SIG-M5 (cell line): ENCODE measurements at places on chromosomes 2 and 18.
A peak's percentile ranks its signal among the peaks of the same experiment; 100 is the strongest.

DNA sequence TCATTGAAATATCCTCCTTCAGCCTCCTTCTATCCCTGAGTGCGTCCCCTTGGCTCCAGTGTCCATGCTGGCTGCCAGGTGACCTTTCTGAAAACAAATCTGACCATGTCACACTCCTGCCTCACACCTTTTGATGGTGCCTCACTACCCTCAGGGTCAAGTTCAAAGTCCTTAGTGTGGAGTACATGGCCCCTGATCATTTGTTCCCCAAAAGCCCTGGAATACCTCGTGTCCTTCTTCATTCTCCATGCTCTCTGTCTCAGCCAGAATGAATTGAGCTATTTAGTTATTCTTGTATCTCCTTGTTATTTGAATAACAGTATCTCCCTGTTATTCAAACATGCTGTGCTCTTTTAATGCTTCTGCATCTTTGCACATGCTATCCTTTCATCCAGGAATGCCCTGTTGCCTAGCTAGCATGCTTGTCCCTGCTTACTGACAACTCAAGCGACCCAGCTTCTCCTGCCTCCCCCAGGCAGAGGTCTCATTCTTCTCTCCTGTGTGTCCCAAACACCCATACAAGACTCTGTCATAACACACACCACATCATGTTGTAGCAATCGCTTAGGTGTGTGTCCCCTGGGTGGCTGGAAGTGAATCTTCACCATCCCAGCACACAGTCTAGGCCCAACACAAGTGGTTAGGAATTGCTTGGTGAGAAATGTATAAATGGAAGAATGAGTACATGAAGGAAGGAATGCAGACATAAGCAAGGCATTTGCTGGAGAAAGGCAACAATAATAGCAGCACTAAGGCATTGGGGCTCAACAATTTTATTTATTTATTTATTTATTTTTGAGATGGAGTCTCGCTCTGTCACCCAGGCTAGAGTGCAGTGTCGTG is 144.0 kb downstream of the DDX1 start:
- DNase-seq: no peak

GRCh38 chr2:213627054-213627710 is 342.9 kb downstream of the SPAG16 start:
- no peak for DNase-seq

GRCh38 chr18:62611453-62612288 is 88.8 kb downstream of the ZCCHC2 start:
- DNase-seq: no peak

DNA sequence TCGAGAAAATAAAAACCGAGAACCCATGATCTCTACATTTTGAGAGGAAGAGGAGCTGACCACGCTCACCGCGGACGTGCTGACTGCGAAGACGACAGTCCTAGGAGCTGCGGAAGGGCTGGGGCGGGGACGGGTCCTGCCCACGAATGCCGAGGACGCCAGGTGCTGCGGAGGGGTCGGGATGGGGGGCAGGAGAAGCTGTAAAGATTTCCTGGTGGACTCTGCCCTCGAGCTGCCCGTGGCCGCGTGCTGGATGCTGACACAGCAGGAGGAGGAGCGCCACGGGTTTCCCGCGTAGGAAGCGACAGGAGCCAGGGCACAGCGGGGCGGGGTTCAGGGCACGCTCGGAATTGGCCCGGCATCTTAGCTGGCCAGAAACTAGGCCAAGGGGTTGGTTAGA is 22.2 kb downstream of the ZSCAN30 start:
- no peak for DNase-seq

DNA sequence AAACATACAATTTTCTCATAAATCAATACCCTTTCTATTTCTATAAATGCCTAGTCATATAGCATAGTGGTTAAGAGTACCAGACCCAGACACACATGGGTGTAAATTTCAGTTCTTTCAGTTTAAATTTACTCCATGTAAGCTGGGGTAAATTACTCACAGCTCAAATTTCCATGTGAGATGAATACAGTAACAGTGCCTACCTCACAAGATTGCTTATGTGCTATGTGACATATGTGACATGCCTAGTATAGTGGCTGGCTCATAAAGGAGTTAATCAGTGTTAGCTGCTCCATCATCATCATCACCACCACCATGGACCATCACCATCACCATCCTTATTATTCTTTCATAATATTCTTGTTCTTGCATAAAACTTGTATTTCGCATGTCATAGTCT is 61.6 kb upstream of the CD302 start:
- no peak for DNase-seq

GRCh38 chr2:199739413-199740110 is 111.4 kb downstream of the FTCDNL1 start:
- DNase-seq: no peak

DNA sequence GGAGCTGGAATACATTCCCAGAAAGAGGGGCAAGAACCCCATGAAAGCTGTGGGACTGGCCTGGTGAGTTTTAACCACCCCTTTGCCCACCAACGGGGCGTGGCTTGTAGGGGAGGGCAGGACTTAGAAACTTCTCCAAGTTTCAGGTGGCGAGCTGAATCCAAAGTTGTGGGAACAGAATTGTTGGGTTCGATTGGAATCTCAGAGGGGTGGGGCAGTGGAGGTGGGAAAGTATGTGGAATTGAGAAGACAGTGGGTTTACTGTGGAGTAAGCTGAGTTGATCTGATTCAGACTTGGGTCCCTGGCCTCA is 1.1 kb downstream of the PNKD start:
- DNase-seq: no peak

- DNase-seq: no peak
Measured at GRCh38 chr2:129192841-129193253, 786.6 kb upstream of the RAB6C start.

- no peak for DNase-seq
Measured at GRCh38 chr2:12613137-12613835, 103.5 kb upstream of the TRIB2 start.

GRCh38 chr2:219851801-219852481 is 224.5 kb downstream of the SLC4A3 start:
- no peak for DNase-seq

DNA sequence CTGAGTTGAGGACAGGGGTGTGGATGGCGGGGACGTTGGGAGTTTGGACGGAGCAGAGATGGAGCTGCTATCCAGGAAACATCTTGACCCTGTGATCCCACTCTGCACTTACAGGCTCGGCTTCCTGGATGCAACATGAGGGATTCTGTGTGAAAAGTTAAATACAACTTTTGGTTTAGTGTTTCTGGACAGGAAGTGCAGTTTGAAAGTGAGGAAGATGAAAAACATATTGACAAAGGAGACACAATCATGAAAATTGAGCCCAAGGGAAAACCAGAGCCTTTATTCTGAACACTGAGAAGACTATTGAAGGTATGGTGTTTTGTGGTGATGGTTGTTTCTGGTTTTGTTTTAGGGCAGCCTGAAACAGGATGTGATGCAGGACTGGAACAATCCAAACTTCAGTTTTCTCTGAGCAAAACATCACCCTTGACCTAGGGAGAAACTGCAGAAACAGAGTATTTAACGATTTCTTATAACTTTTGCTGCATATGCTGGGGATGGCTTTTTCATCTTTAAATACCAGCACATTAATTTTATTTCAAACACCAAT is 76.5 kb upstream of the RFX8 start:
- no peak for DNase-seq

GRCh38 chr2:38991899-38992298 is 102.2 kb downstream of the ARHGEF33 start:
- no peak for DNase-seq

- DNase-seq: no peak
Measured at GRCh38 chr2:15449556-15450236, 111.4 kb downstream of the NBAS start.

DNA sequence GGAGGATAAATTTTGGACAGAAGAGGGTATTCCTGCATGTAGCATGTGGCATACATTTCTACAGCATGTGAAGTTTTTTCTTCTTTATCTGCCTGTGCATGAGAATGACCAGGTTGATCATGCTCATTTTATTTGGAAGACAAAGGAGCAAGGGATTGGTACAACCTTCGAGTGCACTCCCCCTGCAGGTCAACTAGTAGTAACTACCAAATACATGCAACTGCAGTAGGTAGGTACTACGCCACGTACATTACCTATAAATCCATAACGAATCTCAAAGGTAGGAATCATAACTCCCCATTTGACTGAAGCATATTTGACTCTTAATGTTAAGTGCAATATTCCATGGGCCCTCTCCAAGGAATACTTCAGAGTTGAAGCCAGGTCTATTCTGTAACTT is 763.9 kb downstream of the TSN start:
- no peak for DNase-seq

- no peak for DNase-seq
Measured at GRCh38 chr2:223688094-223688835, 86.1 kb upstream of the SCG2 start.

- DNase-seq: no peak
Measured at GRCh38 chr2:146853741-146854444, 990.9 kb upstream of the ACVR2A start.

GRCh38 chr2:154466226-154466625 is 232.3 kb upstream of the KCNJ3 start:
- DNase-seq: no peak

DNA sequence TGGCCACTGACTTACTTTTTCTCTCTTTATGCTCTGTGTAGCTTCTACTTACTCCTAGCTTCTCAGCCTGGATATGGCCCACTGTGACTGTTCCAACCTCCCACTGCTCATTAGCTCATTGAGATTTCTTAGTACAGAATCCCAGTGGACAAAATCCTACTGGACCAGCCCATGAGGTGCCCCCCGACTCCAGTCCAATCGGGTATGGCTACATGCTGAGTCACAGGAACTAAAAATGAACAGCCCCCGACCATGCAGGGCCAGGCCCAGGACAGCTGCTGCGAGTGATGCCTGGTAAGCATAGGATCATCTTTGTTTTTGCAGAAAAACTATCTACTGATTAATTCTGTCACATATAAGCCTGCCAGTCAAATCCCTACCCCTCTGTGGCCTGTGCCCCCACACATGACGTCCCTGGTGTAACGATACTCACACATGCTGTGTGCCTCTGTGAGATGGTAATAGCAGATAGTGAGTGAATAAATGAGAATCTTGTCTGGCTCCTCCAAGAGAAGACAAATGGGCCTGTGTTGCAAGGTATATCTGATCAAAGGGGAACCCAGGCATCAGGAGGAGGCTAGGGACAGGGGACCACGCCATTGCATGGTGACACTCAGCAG is 85.9 kb upstream of the KLF7 start:
- DNase-seq: no peak

GRCh38 chr2:112794131-112794733 is 9.9 kb upstream of the IL1A start:
- DNase-seq: peak; percentile 61

- peak; percentile 16 for DNase-seq
Measured at GRCh38 chr2:144456680-144457079, 63.2 kb downstream of the ZEB2 start.

DNA sequence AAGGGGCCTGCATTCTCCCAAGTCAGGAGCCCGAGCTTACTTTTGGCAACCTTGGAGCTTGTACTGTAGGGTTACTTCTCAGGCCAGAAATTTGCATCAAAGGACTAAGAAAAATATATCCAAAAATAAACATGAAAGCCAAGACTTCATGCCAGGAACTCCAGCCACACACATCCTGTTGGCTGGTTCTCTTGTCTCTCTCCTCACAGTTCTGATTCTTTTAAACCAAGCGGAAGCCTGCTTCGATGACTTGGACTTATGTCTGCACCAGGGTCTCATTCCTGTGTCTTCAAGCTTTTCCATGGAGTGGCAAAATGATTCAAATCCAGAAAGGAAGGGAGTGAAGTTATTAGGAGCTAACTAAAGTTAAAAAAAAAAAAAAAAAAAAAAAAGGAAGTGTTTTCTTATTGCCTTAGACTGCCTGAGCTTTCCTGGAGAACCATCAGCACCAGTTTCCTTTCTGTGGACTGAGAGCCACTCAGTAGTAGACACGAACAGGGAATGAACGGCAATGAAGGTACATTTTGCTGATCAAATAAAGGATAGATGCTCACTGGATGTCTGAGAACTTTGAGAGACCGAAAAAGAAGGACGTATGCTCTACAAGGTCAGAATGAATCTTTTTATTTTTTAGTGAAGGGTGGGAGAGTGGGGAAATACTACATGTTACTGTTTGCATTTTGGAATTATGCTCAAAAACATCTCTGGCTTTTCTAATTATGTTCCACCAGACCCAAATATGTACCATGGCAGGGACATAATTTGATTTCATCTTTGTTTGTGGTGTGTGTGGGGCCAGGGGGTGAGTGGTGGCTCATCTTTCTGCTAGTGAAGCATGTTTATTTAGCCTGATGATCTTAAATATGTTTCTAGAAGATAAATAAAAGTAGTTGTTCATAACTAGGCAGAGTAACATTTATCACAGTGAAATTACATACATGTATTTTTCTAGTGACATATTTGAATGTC is 86.0 kb downstream of the RAPGEF4 start:
- no peak for DNase-seq

DNA sequence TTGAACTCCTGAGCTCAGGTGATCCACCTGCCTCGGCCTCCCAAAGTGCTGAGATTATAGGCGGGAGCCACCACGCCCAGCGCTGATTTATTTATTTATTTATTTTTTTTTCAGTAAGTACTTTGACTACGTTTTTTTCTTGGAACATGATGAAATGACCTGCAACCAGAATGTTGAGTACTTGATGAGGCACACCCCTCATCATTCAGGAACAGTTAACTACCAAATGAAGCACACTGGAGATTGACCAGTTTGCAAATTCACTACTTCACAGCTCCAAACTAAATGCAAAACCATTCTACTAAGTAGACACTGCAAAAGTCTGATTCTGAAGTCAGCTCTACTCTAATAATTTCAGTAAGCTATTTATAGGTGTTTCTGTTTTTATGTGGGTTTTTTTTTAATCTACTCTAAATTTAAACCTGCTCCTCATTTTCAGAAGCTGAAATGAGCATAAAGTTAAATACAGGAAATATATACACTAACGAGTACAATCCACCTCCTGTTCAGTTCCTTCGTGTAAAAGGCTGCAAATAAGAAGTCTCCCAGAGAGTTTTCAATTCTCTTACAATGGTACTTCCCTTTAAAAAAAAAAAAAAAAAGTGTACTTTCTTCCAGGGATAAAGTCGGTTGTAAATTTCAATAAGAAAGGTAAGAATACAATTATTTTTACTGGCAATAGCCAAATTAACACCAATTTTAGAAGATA is 1.4 kb downstream of the GFPT1 start:
- no peak for DNase-seq

GRCh38 chr18:4004183-4004829 is 450.8 kb downstream of the DLGAP1 start:
- DNase-seq: no peak

DNA sequence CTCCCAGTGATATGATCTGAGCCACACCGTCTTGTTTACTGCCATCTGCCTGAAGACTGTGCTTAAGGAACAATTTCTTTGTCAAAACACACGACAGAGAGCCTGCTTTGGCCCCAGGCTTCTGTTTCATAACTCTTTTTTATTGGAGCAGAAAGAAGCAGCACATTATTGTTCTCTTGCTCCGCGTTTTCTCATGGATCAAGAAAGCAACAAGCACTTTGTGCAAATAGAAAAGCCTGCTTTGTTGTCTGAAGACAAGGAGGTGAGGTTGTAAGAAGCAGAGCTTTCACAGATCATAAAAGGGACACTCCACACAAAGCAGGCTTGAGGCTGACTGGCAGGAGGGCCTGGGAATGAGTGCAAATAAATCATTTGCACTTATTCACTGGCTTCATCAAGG is 118.3 kb upstream of the FAM136A start:
- no peak for DNase-seq
